ENCODE measurements at places on chromosomes 6 and 20.

DNA sequence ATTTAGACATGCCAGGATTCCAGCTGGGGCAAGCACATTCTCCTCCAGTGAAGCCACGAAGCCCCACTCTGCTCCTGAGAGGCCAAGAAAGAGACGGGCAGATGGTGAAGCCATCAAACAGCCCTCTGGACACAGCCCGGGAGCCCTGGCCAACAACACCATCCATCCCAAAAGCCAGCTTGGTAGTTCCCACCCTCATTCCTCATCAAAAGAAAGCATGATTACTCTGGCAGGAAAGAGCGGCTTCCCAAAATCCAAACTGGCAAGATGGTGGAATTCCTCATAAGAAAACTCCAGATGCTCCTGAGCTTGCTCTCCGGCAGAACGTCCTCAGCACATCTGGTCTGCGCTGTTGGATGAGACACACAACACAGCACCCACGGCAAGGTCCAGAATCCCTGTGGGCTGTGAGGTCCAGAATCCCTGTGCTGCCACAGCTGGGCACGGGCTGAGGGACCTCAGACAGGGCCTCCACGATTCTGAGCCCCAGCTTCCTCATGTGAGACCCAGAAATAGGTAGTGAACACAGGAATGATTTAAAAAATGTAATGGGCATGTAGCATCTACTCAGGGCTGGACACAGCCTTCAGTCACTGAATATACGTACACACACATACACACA, 52.6 kb downstream of the THBS2 start:
- DNase-seq = no peak

DNA sequence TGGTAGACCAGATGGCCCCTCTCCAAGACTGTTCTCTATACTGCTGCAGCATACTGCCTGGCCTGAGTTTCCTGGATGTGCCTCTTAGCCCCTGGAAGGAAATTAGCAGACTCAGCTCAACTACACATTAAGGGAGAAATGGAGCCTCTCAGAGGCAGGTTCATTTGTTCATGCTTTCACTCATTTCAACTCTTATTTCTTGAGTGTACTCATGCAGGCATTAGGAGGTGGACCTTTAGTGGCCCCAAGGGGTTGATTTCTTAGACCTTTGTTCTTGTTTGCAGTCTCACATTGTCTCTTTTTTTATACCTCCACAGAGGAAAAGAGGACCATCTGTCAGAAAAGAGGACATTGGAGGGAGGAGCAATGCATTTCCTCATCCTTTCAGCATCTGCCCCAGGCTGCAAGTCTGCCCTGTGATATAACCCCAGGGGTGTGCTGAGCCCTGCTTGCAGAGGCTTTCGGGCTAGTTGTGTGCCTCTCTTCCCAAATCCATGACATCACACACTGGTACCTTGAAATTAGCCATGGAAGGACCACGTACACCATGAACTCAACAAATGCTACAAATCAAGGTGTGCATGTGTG, 456.2 kb downstream of the CD83 start:
- no peak for DNase-seq

GRCh38 chr6:27651371-27651732, 178.4 kb upstream of the ZNF184 start:
- DNase-seq = no peak

DNA sequence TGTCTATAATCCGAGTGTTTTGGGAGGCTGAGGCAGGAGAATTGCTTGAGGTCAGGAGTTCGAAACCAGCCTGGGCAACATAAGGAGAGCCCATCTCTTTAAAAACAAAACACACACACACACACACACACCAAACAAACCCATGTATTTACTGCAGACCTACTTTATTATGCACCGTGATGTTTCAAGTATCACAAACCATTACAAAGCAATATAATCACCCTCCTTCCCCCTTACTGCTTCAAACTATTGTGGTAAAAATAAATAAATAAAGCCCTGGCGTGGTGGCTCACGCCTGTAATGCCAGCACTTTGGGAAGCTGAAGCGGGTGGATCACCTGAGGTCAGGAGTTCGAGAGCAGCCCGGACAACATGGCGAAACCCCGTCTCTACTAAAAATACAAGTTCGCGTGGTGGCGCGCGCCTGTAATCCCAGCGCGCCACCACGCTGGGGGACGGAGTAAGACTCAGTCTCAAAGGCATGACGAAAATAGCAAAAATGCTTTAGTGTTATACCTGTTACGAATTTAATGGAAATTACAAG, 1.5 kb downstream of the TBCC start:
- no peak for DNase-seq

DNA sequence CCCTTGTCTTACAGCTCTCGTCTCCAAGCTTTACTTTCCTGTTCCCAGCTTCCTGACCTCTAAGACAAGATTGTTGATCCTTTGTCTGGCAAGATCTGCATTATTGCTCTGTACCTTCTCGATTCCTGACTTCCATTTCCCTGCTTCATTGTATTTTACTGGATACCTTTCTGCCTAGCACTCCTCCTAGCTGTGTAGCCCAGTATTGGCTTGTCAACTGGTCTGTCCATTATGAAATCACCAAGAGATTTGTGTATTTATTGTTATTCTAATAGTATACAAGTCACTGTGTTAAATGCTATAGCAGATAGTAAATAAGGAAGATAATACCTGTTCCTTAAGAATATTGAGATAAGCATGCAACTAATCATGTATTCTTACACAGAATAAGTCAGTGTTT, 305.4 kb downstream of the CDKAL1 start:
- no peak for DNase-seq

DNA sequence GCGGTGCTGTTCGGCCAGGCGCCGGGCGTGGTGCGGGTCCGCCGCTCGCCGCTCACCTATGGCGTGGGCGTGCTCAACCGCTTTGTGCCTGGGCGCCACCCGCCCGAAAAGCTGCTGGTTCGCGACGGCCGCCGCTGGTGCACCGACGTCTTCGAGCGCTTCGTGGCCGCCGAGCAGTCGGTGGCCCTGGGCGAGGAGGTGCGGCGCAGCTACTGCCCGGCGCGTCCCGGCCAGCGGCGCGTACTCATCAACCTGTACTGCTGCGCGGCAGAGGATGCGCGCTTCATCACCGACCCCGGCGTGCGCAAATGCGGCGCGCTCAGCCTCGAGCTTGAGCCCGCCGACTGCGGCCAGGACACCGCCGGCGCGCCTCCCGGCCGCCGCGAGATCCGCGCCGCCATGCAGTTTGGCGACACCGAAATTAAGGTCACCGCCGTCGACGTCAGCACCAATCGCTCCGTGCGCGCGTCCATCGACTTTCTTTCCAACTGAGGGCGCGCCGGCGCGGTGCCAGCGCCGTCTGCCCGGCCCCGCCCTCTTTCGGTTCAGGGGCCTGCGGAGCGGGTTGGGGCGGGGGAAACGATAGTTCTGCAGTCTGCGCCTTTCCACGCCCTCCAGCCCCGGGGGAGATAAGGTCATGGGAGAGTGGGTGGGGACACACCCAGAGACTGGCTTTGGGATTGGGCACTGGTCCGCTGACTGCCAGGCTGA, 15.7 kb downstream of the ADISSP start:
- DNase-seq = no peak

GRCh38 chr6:87902383-87902782, 145.3 kb upstream of the SPACA1 start:
- DNase-seq = no peak

- DNase-seq = no peak
These were observed 295.6 kb downstream of the MAFB start for GRCh38 chr20:40393197-40394079.

DNA sequence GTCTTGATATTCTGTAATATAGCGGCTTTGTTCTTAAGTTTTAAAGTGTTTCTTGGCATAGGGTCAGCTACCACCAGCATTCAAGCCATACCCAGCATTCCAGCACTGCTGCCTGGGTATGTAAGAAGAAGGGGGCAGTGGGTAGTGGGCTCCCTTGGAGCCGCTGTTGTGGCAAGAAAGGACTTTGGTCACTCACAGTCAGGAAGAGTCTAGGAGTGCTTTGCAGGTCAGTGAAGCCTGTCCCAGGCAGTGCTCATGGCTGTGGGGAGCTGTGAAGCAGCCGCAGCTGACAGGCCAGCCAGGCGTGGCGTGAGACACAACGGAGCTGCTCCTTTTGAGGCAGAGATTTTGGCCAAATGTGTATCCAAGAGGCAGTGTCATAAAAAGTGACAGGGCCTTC, 512.0 kb downstream of the CDKAL1 start:
- peak; percentile 2 for DNase-seq

GRCh38 chr6:153942361-153942760, 96.7 kb upstream of the OPRM1 start:
- no peak for DNase-seq

GRCh38 chr6:68144667-68145066, 490.4 kb upstream of the ADGRB3 start:
- no peak for DNase-seq
